ENCODE measurements at places on chromosomes 13 and 19. TPM values are rescaled to one million over a fixed set of nuclear protein-coding genes. Genes with fewer than 3 reads are reported as not detected.

Gene ZNF208
- total RNA-seq: not detected

GRCh38 chr13:110361365-110361911 lies 54.4 kb downstream of the COL4A2 start:
- no peak for DNase-seq

DNA sequence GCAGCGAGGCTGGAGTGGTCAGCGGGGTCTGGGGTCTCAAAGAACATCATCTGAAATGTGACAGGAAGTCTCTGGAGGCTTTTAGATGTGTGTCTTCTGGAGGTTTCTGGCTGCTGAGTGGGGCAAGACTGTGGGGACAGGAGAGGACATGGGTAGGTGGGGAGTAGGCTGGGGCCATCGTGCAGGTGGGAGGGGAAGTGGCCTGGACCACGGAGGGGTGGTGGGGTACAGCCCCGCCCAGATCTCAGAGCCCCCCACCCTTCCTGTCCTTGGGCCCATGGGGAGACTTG lies 6.2 kb downstream of the AP1M1 start:
- peak; percentile 74 for DNase-seq

- DNase-seq: no peak
Measured at GRCh38 chr19:29014857-29015436, 198.0 kb downstream of the UQCRFS1 start.

- no peak for DNase-seq
Measured at GRCh38 chr13:90403330-90404082, 944.0 kb upstream of the MIR17HG start.

- no peak for DNase-seq
Measured at GRCh38 chr19:5996623-5997320, 18.8 kb upstream of the RANBP3 start.

- no peak for DNase-seq
Measured at GRCh38 chr13:30744056-30744680, 8.8 kb downstream of the ALOX5AP start.

GRCh38 chr19:45244133-45244794 lies 943 bp downstream of the EXOC3L2 start:
- no peak for DNase-seq

GRCh38 chr13:20716951-20717350 lies 13.5 kb downstream of the IL17D start:
- DNase-seq: no peak

Gene RAVER1
- total RNA-seq: 33.0 TPM

DNA sequence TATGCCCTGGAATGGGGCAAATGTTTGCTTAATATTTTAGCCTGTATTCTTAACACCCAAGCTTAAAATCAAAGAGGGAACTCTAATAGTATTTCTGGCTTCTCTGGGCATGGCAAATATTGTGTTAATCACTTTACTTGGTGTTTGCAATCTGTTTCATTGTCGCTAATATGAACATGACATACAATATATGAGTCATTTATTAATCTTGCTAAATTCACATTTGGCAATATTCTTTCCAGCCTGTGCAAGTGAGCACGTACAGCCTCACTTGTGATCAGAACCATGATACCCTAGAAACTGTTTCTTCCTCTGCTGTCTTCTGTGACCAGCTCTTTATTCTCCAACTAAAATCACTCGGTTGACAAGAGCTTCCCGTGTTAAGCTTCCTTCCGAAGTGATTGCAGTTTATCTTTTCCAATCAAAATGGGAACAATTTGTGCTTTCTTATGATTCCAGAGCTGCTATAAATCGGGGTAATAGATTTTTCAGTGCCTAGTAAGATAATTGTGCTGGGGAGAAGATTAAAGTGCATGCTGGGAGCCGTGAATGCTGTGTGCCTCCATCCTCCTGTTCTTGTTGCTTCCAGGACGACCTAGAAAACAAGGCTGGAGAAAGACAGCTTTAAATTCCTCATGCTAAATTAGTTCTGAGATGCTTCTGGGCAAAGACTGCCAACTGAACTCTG lies 153.0 kb upstream of the TMTC4 start:
- DNase-seq: no peak

DNA sequence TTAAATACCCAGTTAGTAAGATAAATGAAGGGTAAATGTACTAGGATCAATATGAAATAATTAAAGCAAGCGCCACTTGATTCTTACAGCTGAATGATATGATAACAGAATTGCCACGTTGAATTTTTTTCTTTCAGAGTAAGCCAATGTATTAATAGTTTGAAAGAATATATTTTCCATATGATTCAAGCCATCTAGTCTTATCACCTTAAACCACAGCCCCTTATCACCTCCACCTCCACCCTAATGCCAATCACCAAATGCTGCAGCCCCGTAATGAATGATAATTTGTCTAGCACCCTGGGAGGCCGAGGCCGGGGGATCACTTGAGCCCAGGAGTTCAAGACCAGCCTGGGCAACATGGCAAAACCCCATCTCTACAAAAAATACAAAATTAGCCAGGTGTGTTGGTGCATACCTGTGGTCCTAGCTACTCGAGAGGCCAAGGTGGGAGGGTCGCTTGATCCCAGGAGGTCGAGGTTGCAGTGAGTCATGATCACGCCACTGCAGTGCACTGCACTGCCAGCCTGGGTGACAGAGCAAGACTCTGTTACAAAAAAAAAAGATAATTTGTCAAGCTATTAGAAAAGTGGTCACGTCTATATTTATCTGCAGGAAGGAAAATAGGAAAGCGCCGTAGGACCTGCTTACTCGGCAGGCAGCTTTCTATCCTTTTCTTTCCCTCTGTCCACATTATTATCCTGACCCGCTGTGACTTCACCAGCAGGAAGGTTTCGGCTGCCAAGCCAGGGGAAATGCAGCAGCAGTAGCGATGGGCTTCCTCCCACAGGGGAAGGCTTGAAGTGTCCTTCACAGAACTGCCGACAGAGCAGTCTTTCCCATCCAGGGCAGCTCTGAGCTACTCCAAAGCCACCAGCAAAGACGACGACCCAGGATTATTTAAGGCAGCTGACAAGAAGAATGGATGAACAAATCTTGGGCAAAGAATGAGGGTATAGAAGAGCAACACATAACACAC lies 19.7 kb upstream of the CLN5 start:
- no peak for DNase-seq

- DNase-seq: no peak
Measured at GRCh38 chr19:1065606-1066109, 1.3 kb upstream of the ARHGAP45 start.

DNA sequence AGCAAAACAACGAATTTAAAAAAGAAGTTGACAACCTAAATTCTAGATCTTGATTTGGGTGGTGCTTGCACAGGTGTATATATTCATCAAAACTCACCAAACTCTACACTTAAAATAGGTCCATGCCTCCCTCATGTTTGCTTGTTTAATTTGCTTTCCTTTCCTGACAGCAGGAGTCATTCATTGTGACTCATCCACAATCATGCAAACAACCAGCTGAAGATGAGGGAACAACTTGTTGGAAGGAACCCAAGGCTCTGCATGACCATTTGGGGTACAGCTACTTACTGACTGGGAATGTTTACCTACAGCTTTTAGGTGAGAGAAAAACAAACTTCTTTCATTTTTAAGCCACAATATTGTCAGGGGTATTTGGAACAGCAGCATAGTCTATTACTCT lies 96.6 kb downstream of the RXFP2 start:
- no peak for DNase-seq

DNA sequence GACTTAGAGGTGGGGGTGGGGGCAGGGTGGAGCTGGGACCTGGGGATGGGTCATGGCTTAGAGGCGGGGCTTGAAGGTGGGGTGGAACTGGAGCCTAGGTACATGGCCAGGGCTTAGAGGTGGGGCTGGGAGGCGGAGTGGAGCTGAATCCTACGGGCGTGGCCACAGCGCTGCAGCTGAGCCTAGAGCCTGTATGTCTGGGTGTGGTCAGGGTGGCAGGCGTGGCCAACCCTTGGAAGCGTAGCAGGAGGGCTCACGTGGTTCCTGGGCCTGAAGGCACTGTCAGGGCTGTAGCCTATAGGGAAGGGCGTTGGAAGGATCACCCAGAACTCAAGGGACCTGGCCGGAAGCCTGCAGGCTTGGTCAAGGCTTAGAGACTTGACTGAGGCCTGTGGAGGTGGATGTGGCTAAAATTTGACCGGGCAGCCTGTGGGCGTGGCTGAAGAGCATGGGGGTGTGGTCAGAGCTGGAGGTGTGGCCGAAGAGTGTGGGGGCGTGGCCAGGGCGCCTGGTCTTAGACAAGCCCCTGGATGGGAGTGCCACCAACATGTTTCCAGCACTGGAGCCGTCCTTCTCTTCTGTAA lies 24.3 kb downstream of the COLGALT1 start:
- DNase-seq: no peak

- no peak for DNase-seq
Measured at GRCh38 chr13:29923554-29924481, 73.4 kb upstream of the UBL3 start.

Gene GSX1
- not detected for total RNA-seq

Gene ZNF491
- 4.2 TPM for total RNA-seq

DNA sequence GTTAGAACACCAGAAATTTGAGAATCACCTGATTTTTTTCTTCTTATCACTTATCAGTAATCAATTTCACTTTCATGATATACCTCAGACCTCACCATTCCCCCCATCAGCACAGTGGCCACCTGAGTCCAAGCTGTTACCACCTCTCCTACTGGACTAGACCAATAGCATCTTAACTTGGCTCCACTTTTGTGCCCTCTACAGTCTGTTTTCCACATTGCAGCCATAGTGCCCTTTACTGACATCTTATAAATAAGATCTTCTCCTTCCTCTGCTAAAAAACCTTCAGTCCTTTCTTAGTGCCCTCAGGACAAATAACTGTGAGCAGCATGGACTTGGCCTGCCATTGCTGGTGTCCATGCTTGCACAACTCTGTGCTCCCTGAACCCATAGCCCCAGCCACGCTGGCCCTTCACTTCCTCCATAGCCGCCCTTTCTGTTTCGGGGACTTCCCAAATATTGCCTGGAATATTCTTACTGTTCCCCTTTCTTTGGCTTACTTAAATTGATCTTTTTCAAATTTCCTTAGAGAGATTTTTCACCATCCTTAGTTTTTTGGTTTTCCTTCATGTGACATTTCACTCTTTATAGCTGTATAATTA lies 380.8 kb downstream of the LMO7 start:
- no peak for DNase-seq

DNA sequence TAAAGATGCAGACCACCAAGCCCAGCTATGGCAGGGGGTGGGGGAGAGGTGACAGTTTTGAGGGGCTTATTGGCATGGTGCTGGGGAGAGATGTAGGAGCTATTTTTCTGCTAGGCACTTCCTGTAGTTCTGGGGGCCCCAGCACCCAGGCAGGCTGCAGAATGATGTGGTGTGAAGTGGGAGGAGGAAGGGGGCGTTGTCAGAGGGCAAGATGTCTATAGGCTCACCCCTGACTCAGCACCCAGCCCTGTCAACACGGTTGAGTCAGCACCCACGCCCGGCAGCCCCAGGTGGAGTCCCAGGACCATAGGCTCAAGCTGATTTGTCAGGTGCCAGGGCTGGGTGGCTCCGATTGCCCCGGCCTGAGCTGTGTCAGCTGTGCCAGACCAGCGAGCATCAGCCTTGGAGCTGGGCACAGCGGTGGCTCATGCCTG lies 5.8 kb downstream of the KLF2 start:
- DNase-seq: peak; percentile 95

Gene LAIR1
- total RNA-seq: not detected
